ENCODE measurements at places on chromosomes 1 and 21.
A peak's percentile ranks its signal among the peaks of the same experiment; 100 is the strongest.

GRCh38 chr21:26840912-26841311 lies 4.3 kb downstream of the ADAMTS1 start:
- DNase-seq = no peak

DNA sequence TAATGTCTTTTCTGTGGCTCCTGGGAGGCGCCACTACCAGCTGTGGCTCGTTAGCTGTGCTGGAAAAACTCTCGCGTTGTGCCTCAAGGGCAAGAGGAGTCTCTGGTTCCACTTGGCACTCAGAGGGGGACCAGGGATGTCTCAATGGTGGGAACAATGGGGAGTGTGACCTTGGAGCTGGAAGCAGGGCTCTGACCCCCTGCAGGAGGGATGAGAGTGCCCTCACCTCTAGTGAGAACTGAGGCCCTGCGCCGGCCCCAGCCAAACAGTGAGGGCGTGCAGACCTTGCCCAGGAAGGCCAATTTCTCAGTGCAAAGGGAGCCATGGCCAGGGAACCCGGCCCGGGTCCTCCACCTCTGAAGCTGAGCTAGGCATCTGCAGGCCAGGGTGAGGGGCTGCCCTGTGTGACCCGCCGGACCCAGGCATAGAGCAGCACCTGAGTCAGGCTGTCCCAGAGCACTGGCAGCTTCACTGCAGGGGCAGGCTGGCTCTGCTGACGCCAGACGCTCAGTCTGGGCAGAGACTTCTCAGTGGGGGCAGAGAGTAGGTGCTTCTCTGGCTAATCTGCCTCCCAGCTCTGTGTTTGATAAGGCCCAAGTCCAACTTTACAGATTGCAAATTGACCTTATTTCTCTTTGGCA lies 1.8 kb downstream of the RD3 start:
- no peak for DNase-seq

- DNase-seq = no peak
Observed at GRCh38 chr1:205274041-205274691, 46.4 kb downstream of the TMCC2 start.

DNA sequence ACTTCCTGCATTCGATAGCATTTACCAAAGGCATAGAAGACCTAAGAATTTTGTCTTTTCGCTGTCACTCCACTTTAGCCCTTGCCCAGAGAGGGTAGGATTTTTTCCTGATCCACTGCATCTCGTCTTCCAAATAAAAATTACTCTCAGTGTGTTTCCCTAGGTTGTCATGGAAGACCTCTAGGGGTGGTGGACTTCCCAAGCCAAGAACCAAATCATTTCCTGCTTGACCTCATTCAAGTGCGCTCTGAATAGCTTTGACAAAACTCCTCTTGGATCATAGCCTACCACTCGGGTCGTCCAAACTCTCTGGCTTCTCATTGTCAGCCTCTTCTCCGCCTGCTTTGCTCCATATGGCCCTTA lies 431 bp upstream of the C1orf52 start:
- no peak for DNase-seq

GRCh38 chr1:92623187-92623778 lies 136.6 kb upstream of the GFI1 start:
- DNase-seq = peak; percentile 33

DNA sequence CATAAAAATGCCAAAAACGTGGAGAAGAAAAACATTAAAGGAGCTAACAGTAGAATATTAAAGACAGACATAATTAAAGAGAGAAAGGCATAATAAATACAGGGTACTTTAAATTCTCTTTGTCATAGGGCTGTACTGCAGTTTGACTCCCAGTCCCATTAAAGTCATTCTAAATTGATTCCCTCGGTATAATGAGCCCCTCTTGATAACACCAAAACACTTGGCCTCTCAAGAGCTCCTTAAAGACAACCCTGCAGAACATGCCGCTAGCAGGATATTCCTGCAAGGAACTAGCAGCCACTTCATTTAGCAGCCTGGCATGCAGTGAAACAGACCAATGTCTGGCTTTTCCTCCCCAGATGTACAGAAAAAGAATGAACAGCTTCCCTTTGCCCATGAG lies 273.8 kb upstream of the ESRRG start:
- no peak for DNase-seq

DNA sequence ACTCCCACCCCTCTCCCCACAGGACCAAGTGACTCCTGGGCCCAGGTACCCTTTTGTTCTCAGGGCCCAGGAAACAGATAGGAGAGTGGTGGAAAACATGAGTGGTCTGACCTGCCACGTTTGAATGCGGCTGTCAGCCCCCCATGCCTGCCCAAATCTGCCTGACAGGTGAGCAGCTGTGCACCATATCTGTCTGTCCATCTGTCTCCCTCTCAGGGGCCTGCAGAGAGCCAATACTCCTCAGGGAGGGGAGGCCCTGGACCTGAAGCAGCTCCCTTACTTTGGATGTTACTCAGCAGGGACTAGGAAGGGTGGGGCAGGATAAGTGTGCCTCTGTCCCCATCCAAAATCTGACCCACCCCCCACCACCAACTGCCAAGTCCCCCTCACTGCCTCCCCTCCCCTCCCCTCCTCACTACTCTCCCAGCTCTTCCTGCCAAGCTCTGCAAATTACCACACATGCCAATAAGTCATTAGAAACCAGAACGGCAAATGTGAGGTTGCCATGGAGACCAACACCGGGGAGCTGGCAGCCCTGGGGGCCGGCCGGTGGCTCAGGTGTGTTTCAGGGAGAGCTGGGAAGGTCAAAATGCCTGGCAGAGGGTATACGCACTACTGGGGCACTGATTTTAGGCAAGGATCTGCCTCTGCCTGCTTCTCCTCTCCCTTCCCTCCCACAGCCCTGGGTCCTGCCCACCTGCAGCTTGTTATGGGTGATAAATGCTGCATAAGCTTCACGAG lies 11.5 kb downstream of the LRRN2 start:
- DNase-seq = peak; percentile 57

GRCh38 chr1:201573030-201573429 lies 34.1 kb downstream of the NAV1 start:
- DNase-seq = no peak

GRCh38 chr1:4633346-4633745 lies 21.1 kb upstream of the AJAP1 start:
- DNase-seq = no peak

GRCh38 chr1:178356299-178356698 lies 140.5 kb downstream of the CLEC20A start:
- no peak for DNase-seq

- DNase-seq = no peak
Observed at GRCh38 chr1:46594063-46594462, 10.0 kb downstream of the MKNK1 start.

DNA sequence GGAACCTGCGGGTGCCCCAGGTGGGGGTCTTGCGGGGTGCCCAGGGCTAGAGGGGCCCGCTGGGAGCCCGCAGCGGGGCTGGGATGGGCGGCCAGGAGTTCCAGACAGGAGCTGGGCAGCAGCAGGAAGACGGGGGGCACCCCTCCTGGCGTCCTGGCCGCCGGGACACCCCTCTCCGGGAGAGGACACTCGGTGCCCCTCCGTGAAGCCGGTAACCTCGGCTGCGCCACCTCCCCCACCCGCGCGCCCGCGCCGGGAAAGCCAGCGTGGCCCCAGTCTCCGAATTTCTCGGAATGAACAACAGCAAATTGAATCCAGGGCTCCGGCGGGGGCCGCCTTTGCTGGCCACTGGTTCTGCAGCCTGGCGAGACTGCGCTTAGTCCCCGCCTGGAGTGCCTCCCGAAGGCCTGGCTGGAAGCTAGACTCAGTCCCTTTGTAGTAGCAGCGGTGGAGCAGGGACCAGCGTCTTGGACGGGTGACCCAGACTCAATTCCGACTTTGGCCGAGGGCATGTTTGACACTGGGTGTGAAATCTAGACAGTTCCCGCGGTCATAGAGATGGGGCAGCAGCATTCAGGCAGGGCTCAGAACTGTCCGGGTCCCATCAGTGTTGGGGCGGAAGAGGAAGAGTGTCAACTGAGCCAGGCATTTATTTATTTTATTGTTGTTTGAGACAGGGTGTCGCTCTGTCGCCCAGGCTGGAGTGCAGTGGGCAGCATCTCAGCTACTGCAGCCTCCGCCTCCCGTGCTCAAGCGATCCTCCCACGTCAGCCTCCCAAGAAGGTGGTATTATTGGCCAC lies 773 bp downstream of the IFNGR2 start:
- no peak for DNase-seq

GRCh38 chr1:153677718-153678518 lies 570 bp upstream of the NPR1 start:
- DNase-seq = peak; percentile 68

DNA sequence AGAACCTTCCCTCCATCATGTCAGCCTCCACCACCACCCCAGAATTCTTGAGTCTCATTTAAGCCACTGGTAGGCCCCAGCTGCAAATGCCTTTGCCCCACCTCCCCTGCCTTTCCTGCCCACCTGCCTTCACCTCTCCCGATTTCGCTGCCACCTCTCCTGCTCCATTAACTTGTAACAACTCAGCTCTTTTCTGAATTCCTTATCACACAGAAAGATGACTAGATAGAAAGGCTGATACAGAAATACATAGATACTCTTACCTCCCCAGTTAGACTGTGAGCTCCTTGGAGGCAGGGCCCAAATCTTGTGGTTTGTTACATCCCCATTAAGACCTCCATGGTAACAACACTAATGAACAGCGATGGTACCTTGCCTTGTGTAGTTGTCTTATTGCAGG lies 69.5 kb downstream of the ATP5PO start:
- DNase-seq = no peak

All from NCI-H1694 (cell line).